Hematopoietic multipotent progenitor cell treated with erythropoietin and hydrocortisone succinate and interleukin-3 and kit ligand, for 17 days (in vitro differentiated cells): ENCODE measurements at places on chromosomes 3 and 15.

GRCh38 chr3:156246961-156247725, 126.8 kb downstream of the KCNAB1 start:
- DNase-seq: no peak

DNA sequence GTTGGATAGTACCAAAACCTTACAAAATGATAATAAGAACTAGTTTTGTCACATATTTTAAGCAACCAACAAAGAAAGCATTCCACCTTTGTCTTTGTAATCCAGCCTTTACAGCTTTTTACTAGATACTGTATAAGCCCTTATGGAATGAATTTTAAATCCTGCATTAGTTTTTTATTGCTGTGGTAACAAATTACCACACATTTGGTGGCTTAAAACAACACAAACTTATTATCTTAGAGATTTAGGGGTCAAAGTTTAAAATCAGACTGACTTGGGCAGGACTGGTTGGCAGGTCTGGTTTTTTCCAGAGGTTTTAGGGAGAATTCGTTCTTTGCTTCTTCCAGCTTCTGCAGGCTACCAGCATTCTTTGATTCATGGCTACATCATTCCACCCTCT, 108.5 kb upstream of the NLGN1 start:
- DNase-seq: no peak

DNA sequence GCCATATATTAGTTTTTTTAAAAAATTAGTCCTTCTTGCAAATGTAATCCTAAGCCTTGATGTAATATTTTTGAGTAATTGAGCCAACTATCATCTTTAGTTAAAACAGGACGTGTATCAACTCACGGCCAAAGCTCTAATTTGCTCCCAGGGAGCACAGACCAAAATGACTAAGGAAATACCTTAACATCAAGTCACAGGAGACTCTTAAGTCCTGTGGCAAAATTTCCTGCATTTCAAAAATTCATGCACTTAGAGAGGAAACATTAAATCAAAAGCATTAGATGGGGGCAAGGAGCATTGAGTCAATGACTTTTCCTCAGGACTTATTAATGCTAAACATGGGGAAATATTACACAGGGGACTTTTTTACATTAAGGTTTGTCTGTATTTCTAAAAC, 276.0 kb downstream of the MFSD1 start:
- DNase-seq: no peak

- no peak for DNase-seq
Measured at GRCh38 chr3:9340472-9340902, 22.4 kb upstream of the THUMPD3 start.

GRCh38 chr3:105413343-105413887, 46.7 kb downstream of the ALCAM start:
- DNase-seq: no peak

DNA sequence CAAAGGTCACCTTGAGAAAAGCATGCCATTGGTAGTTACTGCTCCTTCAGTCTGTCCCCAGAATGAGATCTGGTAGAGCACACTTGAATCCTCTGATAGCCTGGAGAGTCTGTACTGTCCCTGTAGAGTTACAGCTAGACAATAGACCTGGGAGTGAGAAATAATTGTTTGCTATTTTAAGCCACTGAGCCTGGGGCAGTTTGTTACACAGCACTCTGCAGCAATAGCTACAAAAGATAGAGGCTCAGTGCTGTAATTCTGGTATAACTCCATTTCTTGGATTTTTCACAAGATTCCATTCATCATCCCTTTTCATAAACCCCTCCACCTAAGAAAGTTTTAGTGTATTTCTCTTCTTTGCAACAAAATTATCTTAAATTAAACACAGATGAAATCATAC, 242.7 kb upstream of the ARRDC4 start:
- DNase-seq: no peak

DNA sequence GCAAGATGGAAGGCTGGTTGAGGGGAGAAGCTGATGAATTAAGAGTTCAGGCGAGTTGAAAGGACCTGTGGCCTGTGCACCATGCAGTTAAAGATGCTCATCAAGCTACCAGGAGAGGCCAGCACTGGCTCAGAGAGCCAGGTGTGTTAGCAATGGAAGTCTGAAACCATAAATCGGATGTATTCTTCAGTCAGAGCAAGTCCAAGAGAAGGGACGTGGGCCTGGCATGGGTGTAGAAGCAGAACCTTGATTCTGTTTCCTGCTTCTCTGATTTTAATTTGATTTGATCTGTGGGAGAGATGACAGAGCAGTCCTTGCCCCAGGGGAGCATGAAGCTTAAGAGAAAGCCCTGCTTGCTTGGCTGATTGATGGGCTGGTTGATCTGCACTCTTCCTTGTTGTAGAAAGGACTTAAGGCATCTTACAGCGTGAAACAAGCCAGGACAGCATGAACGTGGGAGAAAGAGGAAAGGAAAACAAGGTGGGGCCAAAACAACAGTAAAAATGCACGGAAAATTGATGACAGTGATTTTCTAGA, 10.9 kb downstream of the TM6SF1 start:
- DNase-seq: no peak
